Left kidney (tissue), 8 donors: ENCODE measurements at places on chromosomes 5 and 9.
A peak's percentile ranks its signal among the peaks of the same experiment; 100 is the strongest.

GRCh38 chr5:127418367-127418766 lies 99.1 kb upstream of the PRRC1 start:
- no peak for DNase-seq

- peak; percentile 90 for DNase-seq
Observed at GRCh38 chr5:17216176-17216973, 1.1 kb upstream of the BASP1 start.

- no peak for DNase-seq
Observed at GRCh38 chr5:89417990-89418389, 535.0 kb upstream of the MEF2C start.

GRCh38 chr9:137784641-137785513 lies 92.7 kb upstream of the CACNA1B start:
- DNase-seq, result no peak

DNA sequence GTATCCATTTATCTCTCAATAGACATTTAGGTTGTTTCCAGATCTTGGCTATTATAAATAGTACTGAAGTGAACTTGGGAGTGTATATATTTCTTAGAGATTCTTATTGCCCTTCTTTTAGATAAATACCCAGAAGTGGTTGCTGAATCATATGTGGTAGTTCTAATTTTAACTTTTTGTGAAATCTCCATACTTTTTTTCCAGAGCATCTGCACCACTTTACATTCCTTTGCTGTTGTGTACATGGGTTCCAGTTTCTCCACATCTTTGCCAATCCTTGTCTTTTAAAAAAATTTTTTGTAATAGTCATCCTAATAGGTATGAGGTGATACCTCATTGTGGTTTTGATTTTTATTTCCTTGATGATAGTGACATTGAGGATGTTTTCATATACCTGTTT lies 303.7 kb downstream of the CCDC171 start:
- DNase-seq, result no peak

DNA sequence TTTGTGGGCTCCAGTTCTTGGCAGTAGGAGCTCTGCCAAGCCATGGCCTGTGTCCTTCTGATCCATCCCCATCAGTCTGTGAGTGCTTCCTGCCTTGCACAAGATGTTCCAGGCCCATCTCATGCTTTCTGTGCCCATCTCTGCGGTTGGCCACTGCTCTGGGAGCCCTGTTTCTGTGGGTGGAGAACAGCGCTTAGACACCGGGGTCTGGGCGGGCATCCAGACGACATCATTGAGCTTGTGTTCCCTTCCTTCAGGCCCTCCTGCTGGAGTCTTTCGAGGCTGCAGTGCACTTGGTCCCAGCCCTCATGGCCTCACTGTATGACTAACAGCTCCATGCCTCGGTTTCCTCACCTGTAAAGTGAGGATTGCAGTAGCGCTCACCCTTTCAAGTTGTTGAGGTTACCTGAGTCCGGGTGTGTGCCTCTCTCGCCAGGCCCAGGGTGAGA lies 14.9 kb upstream of the CARD19 start:
- DNase-seq, result no peak

DNA sequence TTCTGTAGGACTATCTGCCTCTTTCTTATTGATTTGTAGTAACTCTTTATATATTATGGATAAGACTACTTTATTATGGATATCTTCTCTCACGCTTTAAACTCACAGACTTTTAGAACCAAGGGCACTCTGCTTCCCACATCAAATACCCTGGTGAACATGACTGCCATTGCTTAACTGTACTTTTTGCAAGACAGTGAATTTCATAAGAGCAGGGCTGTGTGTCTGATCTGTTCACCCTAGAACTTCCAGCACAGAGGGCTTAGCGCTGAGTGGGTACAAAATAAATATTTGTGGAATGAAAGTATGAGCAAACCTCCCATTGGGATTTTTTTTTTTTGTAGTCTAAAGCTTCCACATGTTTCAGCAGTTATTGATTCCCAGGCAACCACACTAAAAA lies 84.8 kb downstream of the CFAP77 start:
- no peak for DNase-seq

- no peak for DNase-seq
Observed at GRCh38 chr5:68778484-68778883, 315.3 kb upstream of the SLC30A5 start.

- DNase-seq, result no peak
Observed at GRCh38 chr9:68793605-68794343, 88.7 kb downstream of the PIP5K1B start.

GRCh38 chr5:24492229-24492628 lies 152.5 kb downstream of the CDH10 start:
- no peak for DNase-seq

DNA sequence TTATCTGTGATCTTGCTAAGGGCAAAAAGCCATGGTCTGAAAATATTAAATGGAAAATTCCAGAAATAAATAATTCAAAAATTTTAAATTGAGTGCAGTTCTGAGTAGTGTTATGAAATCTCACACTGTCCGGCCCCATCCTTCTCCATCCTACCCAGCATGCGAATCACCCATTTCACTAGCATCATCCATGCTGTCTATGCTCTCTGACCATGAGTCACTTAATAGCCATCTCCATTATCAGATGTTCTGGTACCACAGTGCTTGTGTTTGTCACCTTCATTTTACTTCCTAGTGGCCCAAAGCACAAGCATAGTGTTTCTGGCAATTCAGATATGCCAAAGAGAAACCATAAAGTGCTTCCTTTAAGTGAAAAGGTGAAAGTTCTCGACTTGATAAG lies 63.3 kb upstream of the SMC5 start:
- no peak for DNase-seq

DNA sequence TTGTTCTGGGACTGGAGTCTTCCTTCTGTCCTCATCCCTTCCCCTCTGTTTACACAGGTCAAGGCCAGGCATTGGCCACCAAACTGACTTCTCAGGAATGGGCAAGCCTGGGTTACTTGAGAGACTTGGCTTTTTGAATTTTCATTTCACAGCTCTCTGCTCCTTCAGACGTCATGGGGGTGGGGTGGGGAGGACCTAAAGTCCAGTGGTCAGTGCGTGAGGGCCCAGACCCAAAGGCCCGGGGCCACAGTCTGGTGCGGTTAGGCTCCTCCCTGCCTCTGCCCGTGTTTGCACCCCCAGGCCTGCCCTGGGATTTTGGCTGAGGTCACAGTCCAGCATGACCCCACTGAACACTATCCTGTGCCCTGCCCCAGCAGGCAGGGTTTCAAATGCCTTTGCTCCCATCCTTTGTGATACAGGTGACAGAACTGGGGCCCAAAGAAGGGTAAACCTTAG lies 4.1 kb upstream of the CXXC5 start:
- DNase-seq, result no peak

DNA sequence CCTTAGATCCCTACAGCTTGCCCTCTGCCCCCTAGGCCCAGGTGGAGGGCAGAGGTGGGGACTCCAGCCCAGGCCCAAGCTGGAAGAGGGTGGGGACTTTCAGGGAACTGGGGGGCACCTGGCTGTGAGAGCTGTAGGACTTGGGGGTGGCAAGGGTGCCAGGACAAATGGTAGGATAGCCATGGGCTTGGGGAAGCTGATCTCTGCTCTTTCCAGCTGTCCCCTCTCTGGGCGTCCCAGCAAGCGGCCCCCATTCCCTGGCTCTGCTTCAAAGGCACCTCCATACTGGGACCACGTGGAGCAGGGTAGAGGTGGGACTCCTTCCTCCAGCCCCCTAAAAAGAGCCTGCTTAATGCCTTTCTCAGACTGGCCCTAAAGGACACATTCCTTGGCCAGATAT lies 385 bp downstream of the LTC4S start:
- DNase-seq, result no peak

GRCh38 chr5:14942212-14942611 lies 70.6 kb upstream of the ANKH start:
- no peak for DNase-seq

GRCh38 chr9:94872891-94873511 lies 146.5 kb downstream of the AOPEP start:
- DNase-seq, result peak; percentile 47

GRCh38 chr9:70044490-70045307 lies 1.1 kb downstream of the MAMDC2 start:
- no peak for DNase-seq

DNA sequence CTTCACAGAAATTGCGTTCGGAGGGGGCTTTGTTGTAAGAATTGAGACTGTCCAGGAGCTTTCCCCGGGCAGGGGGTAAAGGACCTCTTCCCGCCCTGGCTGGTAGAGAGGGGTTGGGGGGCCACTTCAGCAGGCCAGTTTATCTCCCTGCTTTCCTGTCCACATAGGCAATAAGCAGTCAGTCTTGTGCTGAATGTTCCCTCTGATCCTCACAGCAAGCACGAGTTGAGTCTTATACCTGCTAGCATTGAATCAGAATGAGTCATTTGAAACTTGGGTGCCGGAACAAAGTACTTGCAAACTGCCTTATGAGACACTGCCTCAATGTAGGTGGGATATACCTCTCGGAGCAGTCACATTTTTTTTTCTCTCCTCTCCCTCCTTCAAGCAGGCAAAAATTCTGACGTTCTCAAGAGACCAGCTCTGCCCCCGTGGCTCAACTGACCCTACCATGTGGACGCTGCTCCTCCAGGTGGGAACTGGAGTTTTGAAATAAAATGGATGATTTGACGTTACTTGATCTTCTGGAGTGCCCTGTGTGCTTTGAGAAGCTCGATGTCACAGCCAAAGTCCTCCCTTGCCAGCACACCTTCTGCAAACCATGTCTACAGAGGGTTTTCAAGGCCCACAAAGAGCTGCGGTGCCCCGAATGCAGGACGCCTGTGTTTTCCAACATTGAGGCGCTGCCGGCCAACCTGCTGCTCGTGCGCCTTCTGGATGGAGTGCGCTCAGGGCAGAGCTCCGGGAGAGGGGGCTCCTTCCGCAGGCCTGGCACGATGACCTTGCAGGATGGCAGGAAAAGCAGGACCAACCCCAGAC lies 1.3 kb downstream of the SH3RF2 start:
- DNase-seq, result no peak

DNA sequence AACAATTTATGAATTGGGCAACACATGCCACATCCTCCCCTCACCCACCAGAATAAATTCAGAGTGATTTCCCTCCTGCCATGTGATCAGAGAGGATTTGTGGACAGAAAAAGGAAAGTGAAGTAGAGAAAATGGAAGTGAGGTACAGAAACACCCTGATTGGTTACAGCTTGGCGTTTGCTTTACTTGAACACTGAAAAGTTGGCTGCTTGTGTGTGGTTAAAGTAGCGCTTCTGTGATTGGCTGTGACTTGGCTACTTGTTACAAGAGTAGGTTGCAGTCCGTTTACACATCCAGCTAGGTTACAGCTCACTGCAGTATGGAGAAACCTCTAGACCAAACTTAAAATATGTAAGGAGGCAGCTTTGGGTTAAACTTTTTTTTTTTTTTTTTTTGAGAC lies 205.2 kb upstream of the ZNF608 start:
- no peak for DNase-seq

DNA sequence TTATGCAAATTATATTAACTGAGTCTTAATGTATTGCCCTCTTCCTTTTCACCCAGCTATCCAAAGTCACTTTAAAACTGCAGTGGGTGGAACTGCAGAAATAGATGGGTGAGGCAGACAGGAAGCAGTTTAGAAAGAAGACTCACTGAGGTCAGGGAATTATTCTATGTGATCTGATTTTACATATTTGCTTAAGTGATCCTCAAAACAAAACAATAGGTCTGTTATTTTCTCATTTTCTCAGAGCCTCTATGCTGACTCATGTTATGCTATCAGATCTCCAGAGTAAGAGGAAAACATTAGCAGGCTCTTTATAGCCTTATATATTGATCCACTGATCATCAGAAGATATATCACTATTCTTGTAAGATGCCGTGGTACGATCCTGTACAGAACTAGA lies 63.5 kb downstream of the MRPS27 start:
- no peak for DNase-seq

- DNase-seq, result no peak
Observed at GRCh38 chr5:175616083-175616482, 41.8 kb upstream of the HRH2 start.

GRCh38 chr5:159286420-159287035 lies 23.4 kb downstream of the UBLCP1 start:
- DNase-seq, result peak; percentile 37

DNA sequence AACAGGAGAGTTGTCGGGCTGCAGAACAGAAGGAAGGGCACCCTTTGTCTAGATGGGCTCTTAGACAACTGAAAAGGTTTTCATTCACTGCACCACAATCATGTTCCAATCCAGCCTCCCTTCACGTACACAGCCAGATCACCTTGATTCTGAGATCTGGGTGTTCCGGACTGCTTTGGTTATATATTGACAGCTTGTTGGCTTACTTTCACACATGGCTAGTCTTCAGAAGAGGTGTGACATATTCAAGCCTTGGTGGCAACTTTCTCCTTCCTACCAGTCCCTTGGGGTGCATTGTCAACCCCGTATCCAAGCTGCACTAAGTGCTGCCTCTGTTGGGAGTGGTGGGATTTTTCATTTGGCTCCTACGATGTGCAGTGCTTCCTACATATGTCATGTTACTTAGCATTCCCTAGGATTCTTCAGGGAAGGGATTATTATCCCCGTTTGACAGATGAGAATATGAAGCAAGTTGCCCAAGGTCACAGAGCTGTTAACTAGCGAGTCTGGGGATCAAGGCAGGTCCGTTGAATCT lies 100.6 kb downstream of the LIFR start:
- no peak for DNase-seq
